ENCODE measurements at places on chromosomes 4 and X.

- DNase-seq, result no peak
Observed at GRCh38 chrX:109360301-109360700, 121.6 kb downstream of the GUCY2F start.

DNA sequence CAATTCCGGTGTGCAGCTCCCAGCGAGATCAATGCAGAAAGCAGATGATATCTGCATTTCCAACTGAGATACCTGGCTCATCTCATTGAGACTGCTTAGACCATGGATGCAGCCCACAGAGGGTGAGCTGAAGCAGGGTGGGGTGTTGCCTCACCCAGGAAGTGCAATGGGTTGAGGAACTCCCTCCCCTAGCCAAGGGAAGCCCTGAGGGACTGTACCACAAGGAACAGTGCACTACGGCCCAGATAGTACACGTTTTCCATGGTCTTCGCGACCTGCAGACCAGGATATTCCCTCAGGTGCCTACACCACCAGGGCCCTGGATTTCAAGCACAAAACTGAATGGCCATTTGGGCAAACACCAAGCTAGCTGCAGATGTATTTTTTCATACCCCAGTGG, 150.0 kb downstream of the TET2 start:
- peak; percentile 28 for DNase-seq

DNA sequence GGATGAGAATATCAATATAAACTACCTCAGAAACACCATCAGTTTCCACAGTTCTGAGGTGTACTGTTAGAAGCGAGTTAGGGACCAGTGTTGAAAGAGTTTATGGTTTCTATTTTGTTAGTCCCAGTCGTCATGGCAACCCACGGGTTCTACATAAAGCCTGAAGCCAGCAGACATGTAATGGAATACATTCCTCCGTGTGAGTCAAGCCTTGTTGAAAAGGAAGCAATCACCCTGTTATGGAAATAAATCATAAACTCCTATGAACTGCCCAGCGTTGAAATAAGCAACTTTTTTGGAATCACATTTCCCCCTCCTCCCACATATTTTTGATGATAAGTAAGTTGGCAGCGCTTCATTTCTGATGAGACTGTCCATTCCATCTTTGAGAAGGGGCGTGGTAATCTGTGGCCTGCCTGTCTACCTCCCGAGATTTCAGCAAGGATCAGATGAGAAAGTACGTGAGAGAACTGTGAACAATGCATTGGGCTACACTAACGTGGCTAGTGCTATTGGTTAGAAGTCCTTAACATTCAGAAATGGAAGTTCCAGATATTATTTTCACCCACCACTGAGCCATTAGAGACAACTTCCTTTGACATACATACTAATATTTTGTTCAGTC, 40.4 kb upstream of the PDHA1 start:
- no peak for DNase-seq

- DNase-seq, result no peak
Observed at GRCh38 chr4:73533515-73534422, 52.2 kb downstream of the AFM start.

DNA sequence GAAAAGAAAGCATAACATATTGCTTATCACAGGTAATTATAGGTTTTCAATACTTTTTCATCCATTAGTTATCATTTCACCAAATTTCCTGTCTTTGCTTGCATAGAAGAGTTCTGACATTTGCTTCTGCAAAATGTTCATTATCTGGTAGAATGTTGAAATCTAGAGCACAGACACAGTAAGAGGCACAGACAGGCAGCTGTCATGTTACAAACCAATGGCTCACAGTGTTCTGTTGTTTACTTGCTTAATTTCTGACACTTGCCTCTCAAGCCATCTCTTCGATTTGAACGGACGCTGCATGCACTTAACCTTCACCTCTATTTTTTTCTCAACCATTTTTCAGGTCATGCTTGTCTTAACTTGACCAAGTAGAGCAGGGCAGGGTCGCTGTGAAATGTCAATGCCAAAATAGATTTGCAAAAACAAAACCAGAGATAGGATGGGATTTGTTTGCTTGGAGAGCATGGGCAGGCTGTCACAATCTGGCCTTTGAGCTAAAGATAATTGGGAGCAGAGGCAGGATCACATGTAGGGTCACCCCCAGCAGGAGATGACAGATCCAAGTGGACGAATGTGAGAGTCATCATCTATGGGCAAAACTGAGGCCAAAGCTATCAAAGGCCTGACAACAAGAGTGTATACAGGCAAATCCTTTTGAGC, 292.3 kb downstream of the SMARCA1 start:
- no peak for DNase-seq

DNA sequence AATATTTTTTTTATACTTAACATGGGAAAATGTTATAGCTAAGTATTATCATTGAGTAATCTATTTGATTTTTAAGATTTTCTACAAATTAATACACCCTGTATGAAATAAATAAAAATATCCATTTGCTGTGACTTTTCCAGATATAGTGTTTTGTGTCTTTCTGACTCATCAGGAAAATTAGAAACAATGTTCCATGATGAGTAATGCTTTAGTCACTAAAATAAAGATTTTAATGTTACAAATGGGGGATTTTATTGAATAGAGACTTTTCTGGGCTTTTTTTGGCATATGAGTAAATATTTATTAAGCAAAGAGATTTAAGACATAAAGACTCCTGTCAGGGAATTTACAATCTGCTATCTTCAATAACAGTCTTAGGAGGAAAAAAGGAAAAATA, 279.2 kb upstream of the NOCT start:
- DNase-seq, result no peak

- peak; percentile 38 for DNase-seq
Observed at GRCh38 chrX:1026263-1027015, 186.0 kb downstream of the CRLF2 start.

DNA sequence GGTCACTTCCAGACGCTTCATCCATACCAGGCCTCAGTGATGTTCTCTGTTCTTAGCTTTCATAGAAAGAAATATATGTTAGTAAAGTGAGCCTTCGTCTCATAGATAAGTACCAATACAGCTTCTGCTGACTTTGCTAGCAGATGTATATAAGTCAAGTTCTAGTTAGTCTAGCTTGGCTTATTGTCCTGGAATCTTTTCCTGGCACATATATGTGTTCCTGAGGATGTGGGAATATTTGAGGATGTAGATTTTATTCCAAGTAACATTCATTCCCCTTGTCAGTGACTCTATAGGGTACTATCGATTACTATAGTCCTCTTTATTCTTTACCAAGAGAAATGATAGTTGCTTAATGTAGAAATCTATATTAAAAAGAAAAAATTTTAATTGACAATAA, 135.2 kb upstream of the FAM9C start:
- DNase-seq, result no peak

DNA sequence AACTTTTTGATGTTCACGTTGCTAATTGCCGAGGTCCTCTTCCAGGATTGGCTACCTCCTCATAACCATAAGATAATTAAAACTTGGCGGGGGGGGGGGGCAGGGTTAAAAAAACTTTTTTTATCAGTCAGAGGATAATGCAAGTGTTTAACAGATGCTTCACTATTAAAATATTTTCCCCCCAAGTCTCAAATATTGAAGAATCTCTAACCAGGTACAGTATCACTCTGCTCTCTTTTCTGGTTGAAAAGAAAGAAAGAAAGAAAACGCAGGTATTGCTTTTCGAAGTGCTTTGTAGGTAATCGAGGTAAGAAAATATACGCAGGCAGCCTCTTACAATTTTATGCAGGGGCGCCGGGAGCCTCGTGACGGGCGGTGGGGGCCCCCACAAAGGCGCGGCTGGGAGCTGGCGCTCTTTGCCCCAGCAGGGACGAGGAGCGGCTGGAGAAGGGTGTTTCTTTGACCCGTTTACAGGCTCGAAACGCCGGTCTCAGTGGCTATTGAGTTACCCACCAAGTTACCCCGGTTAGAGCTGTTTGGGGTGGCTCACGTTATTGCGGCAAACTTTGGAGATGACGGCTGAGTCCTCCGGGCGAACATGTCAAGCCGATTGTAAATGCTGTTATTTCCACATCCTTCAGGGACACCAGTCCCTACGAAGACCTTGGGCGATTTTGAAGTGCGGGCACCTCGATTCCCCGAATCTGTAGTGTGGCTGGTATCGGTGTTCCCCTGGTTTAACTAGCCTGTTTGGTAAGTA, 477 bp upstream of the HAND2 start:
- DNase-seq, result no peak

Data from inflammatory macrophage treated with lipopolysaccharide for 1 hour (primary cell).